ENCODE measurements at places on chromosomes 2 and 18.

DNA sequence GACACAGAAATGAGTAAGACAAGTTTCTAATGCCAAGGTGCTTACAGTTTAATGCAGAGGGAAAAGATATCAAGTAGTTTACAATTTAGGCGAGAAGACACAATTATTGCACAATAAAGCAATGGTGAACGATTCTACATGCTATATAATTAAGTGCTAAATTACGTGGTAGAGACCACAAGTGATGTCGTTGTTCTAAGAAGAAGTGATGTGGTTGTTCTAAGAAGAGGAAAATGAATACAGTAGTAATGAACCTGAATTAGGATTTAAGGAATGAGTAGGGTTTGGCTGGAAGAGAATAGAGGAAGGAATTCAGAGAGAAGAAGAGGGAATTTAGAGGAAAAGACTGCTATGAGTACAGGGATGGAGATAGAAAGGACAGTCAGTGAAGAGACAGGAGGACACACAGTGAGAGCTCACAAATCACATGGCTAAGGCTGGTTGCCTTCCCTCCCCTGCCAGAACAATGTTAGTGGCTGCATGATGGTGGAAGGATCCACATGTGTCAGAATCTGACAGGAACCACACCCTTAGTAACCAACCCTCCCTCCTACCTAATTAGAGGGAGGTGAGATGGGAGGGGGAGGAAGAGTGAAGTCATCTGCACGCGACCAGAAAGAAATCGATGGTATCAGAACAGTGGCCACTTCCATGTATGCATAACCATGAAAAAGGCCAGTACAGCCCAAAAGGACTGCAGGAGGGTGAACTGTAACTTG lies 44.7 kb downstream of the M1AP start:
- DNase-seq, result no peak

DNA sequence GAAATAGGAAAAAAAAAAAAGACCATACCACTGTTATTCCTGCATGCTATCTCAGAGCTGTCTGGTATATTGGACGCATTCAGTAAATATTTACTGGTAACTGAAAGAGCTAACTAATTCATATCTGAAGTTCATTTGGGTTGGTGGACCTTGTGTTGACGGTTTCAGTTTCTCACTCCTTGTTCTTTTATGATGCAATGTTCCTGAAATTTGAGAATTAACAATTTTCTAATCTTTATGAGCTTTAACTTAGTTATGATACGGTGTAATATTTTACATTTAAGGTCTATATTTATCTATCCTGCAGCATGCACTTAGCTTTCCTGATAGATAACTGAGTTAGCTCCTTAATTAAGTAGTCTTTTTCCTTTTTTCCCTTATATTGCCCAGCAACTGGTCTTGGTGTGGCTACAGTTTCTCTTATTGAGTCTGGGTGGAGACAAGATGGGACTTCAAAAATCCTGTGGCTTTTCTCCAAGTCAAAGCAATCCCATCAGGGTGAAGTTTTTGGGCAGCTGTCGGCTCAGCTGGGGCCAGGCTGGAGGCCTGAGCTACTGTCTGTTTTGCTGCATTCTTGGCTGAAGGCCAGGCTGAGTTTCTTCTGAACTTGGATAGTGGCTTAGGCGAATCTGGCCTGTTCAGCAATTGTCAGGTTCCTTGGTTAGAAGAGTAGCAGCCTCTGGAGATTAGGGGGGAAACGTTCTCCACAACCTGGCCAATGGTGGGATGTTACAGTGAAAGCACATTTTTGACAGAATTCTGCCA lies 78.4 kb upstream of the MEX3C start:
- DNase-seq, result no peak

DNA sequence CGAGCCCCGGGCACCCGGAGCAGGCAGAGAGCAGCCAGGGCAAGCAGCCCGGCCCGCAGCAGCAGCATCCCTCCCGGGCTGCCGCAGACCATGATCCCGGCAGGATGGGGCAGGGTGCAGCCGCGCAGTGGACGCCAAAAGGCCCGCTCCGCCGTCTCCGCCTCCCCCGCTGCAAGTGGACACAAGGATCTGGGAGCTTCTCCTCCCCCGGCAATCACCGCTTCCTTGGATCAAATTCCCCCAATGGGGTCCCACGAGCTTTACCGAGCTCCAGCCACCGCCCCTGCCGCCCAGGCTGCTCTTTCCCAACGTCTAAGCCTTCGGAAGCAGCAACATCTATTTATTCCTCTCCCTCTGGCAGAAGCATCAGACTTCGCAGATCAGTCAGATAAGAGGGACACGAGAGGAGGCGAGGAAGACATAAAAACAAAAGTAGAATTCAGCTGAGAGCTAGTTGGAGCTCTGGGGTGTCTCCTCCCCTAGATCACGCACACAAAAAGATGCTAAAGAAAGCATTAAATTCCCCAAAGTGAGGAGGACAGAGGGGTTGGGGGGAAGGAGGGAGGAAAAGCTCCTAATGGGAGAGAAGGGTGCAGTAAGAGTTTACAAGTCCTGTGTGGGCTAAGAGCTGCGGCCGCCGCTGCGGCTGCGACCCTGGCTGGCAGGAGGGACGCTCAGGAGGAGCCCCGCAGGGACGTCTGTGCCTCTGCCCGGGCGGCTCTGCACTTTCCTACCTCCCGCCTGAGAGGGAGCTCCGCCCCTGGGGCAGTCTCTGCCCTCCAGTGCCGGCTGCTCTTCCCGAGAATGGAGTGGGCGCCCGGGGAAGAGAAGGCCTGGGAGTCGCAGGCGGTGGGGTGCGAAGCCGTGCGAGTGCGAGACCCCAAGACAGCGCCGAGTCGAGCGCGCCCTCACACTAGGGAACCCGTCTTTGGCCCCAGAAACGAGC lies at the start of gene FRZB:
Gene FRZB, minus strand, starts transcription at position 177 of the 946 bp plus-strand sequence. Its CDS starts 85 bp downstream, at position 92.
- DNase-seq, result no peak

GRCh38 chr2:235330775-235331451 lies 162.9 kb upstream of the AGAP1 start:
- no peak for DNase-seq

GRCh38 chr2:59824314-59824713 lies 729.1 kb downstream of the BCL11A start:
- no peak for DNase-seq

DNA sequence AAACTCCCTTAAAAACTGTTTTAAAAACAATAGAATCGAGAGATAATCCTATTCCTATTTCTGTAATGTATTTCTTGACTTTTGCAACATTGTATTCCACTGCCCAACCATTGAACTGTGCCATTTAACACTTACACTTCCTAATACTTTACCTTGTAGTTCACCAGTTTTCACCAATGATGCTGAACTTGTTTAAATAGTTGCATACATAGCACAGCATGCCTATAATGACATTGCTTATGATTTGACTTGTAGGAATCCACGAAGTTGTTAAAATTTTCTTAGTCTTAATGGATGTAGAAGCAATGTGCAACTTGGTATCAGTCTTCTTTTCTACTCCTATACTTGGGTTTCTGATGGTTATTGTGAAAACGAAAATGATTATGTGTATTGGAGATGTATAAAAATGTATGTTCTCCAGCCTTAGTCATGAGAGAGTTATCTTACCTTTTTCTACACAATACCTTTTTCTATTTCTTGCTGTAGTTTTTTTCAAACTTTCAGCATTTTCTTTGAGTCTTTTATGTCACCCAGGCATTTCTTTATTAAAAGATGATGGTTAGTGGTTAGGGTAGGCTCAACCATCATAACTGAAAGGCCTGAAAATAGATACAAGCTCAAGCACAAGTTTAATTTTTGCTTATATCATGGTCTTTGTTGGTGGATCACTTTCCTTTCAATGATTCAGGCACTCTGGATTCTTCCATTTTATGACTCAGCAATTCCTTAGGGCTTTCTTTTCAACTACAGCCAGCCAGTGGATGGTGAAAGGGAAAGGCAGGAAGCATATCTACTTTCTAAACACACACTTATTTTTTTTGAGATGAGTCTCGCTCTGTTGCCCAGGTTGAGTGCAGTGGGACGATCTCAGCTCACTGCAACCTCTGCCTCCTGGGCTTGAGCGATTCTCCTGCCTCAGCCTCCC lies 9.4 kb downstream of the GPD2 start:
- no peak for DNase-seq

- no peak for DNase-seq
Measured at GRCh38 chr2:59183070-59183469, 941.9 kb upstream of the FANCL start.

- no peak for DNase-seq
Measured at GRCh38 chr2:98350411-98350810, 4.2 kb downstream of the CNGA3 start.

DNA sequence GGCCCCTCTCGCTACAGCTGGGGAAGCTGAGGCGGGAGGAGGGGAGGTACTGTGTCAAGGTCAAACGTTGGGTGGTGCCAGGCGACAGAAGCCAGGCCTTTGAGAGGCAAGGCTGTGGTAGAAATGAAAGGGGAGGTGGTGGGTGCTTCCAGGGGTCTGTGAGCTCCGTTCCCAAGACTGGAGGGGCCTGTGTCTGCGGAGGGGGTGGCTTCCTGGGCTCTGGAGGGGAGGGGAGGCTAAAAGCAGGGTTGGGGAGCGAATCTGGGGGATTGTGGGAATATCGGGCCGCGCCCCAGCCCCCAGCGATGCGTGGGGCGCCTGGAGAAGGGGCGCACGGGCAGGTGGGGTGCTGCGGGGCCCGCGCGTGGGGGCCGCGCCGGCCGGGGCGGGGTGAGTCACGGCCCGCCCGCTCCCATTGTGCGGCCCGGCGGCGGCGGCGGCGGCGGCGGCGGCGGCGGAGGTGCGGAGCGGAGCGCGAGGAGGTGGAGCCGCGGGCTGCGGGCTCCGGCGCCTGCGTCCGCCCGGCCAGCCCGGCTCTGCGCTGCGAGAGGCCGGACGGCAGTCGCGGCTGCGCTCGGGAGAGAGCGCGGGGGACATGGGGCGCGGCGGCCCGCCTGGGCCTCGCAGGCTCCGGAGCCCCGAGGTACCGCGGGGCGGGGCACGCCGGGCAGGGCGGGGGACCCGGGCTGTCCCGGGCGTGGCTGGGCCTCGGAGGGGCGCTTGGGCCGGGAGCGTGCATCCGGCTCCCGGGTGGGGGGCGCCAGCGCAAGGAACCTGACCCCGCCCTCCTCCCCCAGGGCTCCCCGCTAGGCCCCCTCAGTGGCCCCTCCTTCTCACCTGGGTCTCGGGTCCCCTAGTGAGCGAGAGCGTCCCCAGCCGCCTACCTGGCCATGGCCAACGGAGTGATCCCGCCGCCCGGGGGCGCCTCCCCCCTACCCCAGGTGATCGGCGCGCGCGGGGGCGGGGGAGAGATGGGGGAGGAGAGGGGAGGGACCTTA lies at the start of gene SLC4A3:
Gene SLC4A3, plus strand, starts transcription at position 528 of the 998 bp plus-strand sequence. Its CDS starts 363 bp downstream, at position 891.
- no peak for DNase-seq

- no peak for DNase-seq
Measured at GRCh38 chr18:45753286-45753685, 29.3 kb downstream of the SLC14A1 start.

Measured in GDM1 (cell line).